ENCODE measurements at places on chromosomes 7 and 10.
A peak's percentile ranks its signal among the peaks of the same experiment; 100 is the strongest.

GRCh38 chr10:44463511-44464121 is 78.7 kb upstream of the CXCL12 start:
- no peak for DNase-seq

DNA sequence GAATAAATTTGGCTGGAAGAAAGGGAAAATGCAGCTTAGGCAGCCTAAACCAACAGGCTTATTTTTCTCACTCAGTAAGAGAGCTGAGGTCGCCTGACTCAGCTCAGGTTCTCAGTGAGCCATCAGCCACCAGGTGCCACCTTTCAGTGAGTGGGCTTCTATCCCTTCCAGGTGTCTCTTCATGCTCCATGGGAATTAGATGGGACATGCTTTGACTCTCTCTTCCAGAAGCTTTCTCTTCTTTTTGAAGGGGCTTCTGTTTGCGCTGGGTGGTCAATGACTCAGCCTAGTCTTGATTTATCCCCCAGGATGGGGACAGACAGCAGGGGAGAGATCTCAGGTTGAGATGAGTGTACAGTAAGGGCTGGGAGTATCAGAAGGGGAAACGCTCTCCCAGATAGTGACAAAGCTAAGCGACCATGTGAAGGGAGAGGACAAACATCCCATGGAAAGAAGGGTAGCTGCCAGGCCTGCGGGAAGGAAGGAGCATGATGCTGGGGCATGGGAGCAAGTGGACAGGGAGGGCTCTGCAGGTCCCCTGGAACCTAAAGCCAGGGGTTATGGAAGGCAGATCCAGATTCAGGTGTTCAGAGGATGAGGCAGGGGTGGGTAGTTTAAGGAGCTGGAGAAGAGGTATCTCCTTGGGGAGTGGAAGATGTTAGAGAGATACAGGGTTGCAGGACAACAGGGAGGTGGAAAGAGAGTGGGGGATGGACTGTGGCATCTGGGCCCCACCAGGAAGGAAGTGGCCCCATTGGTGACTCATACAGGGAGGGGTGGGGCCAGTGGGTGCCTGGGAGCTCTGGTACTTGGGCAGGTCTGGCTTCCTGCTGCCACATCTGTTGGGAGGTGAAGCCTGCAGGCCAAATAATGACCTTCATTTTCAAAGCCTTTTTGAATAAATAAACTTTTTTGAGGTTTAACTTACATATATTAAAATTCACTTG is 32.5 kb downstream of the OGDH start:
- no peak for DNase-seq

- DNase-seq: no peak
These were observed 216.3 kb downstream of the SDK1 start for GRCh38 chr7:3517344-3517743.

DNA sequence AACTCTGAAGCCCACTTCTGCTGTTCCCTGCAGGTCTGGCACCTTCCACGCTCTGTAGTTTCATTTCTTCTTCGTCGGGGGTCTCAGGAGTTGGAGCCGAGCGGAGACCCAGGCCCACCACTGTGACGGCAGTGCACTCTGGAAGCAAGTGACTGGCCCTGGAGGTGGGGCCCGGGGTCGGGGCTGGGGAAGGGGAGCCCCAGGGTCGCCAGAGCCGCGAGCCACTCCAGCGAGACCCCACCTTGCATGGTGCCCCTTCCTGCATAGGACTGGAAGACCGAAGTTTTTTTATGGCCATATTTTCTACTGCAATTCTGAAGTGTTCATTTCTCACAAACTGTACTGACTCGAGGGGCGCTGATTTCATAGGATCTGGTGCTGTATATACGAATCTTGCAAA is 172.8 kb downstream of the CCDC3 start:
- DNase-seq: no peak

DNA sequence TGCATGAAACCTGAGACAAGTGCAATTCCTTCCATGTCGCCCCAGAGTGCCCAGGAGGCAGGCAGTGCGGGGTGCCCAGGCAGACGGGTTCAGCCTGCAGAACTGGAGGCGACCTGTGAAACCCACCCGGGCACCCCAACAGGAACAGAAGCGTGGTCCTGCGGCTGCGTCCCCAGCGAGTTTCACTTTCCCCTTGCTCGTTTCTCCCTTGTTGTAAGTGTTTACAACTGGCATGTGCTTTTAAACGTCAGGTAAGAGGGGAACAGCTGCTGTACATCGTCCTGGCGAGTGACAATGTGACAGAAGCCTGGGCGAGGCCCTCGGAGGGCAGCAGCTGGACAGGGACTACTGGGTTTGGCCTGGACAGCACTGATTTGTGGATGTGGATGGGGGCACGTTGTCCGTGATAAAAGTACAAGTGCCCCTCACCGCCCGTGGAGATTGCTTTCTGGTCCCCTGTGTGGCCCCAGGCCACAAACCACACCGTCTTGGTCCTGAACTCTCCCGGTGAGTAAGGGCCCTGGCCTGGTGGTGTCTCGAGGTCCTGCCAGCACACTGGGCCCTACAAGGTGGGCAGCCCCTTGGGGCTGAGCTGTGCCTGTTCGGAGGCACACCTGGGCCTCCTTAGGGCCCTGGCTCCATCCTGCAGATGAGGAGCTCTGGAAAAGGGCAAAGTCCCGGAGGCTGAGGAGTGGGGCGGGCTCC is 4.0 kb downstream of the VENTX start:
- no peak for DNase-seq

DNA sequence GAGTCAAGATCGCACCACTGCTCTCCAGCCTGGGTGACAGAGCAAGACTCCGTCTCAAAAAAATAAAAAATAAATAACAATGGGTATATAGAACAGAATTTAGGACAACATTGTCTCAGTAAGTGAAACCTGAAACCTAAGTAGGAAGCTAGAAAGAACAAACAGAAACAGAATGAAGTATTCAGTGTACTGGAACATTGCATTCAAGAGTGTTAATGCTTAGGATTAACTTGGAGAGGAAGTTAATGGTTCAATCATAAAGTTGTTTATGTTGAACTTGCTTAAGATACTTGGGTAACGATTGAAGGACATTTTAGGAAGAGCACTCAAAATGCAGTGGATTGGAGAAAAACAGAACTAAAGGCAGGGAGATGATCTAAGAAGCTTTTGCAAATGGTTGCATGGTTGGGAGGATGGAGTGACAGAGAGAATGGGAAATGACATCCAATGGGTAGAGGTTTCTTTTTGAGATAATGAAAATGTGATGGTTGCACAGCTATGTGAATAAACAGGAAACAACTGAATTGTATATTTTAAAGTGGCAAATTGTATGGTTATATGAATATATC is 233.7 kb downstream of the ADK start:
- no peak for DNase-seq

GRCh38 chr10:32180390-32181280 is 124.4 kb upstream of the KIF5B start:
- no peak for DNase-seq

DNA sequence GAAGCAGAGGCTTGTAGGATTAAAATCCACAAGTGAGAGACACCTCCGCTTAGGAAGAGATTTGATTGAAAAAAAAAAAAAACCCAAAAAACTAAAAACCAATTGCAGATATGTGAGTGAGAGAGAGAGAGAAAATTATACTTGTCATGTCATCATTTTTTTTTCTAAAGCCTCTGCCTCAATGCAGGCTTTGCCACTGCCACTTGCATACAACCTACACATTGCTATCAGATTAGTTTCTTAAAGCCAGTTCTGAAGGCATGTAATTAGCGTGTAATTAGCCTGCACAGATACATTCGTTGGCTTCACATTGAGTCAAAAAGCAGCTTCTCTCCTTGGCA is 86.1 kb upstream of the MTPN start:
- DNase-seq: no peak

- DNase-seq: no peak
These were observed 57.0 kb downstream of the KLRG2 start for GRCh38 chr7:139426258-139427028.

DNA sequence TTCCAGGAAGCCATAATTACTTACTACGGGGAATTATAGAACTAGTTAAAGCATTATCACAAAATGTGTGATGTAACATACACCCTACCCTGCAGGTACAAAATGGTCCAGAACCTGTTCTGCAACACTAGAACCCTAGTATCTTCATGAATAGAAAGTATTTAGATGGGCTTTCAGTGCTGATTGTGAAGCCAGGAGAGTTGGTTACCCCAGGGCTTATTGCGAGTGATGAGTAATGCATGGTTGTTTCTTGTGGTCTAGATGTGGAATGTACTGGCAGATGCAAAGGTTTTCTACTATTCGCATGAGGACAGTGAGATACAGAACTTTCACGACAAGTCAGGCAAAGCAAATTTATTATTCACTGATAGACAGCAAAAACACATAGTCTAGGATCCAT is 33.6 kb upstream of the AGR3 start:
- peak; percentile 40 for DNase-seq

DNA sequence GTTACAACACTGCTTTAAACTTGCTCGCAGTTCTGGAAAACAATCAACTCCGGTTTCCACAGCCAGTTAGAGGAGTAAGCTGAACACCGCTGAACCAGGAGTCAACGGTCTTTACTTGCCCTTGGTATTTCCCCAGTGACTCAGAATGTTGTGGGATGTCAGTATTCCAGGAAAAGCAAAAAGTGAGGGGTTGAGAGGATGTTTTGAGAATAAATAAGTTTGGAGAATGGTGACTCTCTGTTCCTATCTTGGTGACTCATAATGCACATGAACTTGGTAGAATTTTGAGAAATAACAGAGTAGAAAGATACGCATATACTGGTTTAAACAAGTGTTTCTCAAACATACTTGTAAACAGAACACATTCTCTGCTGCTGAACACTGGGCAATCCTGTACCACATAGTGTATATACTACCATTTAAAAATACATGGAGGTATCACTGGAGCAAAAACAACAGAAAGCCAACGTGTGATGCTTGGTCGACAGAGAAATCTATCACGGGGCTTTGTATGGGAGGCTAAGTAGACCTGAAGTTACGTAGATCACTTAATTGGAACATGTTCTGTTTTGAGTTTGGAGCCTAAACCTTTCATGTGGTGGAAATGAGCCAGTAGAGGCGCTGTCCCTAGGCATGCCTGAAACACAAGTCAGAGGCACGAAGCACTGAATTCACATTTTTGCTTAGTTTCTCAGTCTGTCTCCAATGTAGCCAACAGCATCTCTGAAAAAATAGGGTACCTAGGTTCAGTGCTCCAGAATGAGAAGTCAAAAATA is 534.3 kb downstream of the PARD3 start:
- DNase-seq: peak; percentile 38

DNA sequence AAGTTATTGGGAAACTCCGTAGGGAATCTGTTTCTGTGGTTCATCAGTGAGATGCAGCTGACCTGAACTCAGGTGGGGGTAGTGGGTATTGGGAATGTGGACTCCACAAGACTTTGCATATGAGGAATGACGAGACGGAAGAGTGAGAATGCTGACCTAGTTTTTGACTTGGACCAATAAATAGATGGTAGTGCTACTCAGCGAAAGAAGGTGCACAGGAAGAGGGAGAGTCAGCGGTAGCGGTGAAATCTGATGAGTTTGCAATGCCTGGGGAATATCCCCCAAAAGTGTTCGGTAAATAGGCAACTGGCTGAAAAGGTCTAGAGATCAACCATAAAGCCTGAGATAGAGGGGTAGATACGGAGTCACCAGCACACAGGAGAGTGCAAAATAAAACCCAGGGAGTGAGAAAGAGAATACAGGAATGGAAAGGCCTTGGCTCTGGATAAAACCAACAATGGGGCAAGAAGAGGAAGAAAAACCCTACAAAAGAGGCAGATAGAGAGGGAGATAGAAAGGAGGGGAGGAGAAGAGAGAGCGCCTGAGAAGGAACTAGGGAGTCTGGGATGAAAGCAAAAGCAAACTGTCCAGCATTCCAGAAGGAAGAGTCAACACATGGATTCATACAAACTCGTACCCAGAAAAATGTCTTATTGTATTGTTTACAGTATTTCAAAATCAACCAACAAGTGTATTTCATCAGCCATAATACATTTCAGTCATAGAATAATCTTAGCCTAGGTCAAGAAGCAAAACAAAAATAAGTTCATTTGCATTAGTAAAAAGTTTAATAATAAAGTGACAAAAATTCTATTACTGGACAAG is 5.4 kb downstream of the ARHGAP21 start:
- no peak for DNase-seq

- no peak for DNase-seq
These were observed 28.0 kb downstream of the TMEM120A start for GRCh38 chr7:75966190-75966961.

GRCh38 chr7:103766660-103767059 is 222.8 kb downstream of the RELN start:
- DNase-seq: no peak

DNA sequence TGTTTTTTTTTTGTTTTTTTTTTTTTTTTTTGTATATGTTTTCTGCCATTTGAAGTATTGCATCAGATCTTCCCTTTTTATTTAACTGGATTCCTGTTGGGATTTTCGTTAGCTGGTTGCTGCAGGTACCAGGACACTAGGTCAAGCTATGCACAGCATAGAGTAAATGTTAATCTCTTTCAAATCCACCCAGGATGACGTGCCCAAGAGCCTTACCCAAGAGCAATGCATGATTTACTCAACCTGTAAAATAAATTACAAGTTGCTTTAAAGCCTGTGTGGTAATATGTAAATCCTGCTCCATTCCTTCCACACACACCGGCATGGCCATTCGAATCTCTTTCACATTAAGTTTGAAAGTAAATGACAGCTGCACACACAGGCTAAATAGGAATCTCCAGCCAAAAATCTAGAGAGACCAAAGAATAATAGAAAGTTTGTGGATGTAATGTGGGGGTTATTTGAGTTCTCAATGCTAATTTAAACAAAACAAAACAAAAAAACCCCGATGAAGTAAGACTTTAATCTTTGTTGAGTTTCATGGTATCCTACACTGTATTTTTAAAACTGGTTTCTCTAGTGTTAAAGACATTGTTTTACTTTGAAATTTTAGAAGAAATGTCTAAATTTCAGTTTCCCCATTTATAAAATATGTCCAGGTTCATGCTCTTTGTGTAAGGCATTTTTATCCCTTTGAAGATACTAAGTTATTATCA is 167.9 kb downstream of the FRMD4A start:
- no peak for DNase-seq

Data from T1000 (cell line).